ENCODE measurements at places on chromosomes 12 and 14.

DNA sequence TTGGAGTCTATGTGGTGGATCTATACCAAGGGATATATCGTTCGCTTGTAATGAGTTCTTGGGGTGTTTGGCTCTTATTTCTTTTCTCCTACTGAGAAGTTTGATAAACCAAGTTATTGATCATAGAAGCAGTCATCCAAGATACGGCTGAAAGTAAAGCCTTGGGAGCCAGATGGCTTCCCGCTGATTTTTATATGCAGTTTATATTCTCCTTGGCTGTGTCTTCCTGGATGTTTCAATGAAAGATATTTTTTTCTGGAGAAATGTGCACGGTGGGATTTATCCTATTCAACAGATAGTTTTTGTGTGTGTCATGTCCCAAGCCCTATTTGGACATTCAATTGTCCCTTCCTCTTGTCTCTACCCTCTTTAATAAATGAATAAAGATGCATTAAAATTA is 289.0 kb downstream of the ERC1 start:
- DNase-seq, result no peak

GRCh38 chr12:89507015-89507824 is 17.4 kb downstream of the GALNT4 start:
- DNase-seq, result no peak

- no peak for DNase-seq
Observed at GRCh38 chr14:76908834-76909233, 82.6 kb downstream of the LRRC74A start.

- DNase-seq, result no peak
Observed at GRCh38 chr12:113347892-113348291, 10.5 kb upstream of the PLBD2 start.

DNA sequence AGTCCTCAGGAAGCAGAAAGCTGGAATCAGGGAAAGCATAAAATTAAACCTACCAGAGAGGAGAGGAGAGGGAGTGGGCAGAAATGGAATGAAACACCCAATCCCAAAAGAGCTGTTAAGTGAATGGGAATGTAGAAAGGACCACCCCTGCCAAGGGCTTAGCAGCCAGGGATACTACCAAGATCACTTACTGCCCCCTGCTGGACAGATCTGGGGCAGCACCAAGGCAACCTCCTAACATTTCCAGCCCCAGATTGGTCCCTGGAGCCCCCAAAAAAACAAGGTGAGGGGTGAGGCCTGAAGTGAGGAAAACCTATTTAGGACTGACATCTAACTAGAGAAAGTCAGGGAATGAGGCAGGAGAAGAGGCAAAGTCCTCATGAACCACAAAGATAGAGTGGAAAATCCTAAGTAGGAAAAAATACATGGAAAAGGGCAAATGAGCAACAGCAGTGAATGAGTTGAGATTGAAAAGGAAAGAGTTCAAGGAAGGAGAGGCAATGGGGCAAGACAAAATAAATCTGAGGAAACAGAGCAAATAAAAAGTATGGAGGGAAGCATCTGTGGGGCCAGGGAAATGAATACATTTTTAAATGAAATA is 11.2 kb upstream of the FKBP11 start:
- DNase-seq, result peak; percentile 58

- no peak for DNase-seq
Observed at GRCh38 chr12:77767756-77768343, 62.8 kb upstream of the NAV3 start.

DNA sequence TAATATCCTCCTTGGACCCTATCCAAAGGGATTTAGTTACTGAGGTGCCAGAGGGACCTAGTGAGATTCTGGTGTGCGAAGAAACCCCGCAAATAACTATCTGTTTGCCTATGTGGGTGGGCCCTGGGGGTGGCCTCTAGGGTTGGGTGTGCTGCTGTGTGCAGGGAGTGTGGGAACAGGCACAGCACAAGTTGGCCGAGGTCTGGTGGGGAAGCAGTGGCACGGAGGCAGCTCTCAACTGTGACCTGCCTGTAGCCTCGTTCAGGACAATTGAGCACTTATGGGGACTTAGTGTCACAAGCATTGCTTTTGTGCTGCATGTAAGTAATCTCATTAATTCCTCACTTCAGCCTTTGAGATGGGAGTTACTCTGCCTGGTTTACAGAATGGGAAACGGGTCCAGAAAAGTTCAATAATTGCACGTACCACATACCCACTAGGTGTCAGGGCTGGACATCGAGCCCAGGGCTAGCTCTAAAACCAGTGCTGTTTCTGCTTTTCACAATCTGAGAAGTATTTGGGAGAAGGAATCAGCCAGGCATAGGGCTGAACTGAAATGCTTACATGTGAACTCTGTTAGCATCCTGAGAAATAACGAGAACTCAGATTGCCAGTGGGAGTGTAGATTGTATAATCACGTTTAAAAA is 58.8 kb downstream of the TECPR2 start:
- DNase-seq, result no peak

DNA sequence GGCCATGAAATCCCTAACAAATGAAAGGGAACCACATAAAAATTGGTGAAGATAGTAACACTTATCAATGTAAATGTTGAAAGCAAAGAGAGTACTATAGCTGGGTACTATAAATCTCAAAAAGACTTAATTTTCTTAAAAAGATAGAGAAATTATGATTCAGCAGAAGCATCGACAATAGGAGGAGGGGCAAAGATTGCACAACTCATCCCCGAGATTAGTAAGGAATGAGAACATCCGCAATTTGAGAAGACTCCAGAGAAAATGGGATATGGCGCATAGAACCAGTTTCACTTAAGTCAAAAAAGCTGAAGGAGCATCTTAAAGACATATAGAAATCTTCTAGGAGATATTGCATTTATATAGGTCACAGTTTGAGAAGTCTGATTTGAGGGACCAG is 220.2 kb upstream of the SLC16A7 start:
- no peak for DNase-seq

- DNase-seq, result no peak
Observed at GRCh38 chr12:109729371-109729781, 15.8 kb downstream of the FAM222A start.

DNA sequence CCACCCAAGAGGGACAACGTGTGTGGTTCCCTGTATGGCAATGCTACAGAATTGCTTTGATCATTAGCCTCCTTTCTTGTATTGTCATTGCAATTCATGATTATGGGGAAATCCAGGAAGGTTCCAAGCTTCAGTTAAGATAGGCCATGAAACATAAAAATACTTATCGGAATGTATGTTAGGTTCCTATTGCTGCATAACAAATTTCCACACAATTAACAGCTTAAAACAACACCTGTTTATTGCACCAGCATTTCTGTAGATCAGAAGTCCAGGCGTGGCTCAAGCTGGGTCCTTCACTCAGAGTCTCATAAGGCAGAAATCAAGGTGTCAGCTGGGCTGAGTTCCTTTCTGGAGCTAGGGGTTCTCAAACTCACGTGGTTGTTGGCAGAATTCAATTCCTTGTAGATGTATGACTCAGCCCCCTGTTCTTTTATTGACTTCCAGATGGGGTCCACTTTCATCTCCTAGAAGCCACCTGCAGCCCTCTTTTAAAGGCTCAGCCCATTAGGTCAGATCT is 365.6 kb upstream of the TMPO start:
- DNase-seq, result no peak

GRCh38 chr12:11134305-11134704 is at the start of gene TAS2R30:
TSS of gene TAS2R30 (minus strand) at chr12:11134644. CDS start at chr12:11134244, 400 bp downstream.
- DNase-seq, result no peak

DNA sequence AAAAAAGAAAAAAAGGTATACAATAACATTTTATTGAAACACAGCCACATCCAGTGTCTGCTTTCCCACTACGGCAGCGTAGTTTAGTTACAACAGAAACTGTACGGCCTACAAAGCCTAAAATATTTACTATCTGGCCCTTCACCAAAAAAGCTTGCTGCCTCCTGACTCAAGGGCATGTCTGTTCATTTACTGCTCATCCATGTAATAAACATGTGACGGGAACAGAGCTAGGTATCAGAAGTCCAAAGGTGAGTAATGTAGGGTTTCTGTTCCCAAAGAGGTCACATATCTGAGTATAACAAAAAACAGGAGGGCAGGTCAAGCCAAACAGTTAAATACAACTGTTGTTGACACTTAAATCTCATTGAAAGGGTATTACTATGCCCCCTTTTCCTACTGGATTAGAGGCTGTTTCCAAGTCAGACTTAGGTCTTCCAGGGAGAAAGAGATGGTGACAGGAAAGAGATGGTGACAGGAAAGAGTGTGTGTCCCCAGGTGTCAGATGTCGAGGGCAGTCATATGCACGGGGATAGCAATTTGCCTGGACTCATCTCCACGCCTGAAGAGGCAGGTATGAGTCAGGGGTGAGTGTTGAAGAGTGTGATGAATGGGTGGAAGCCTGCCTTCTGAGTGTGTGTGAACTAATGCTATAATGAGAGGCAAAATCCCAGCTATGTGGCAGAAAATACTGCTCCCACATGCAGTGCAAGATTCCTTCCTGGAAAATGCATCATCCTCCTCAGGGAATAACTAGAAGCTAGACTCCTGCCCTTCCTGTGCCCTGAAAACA is 77.7 kb downstream of the MAP3K9 start:
- no peak for DNase-seq

GRCh38 chr12:6958609-6959057 is 7.5 kb downstream of the PTPN6 start:
- no peak for DNase-seq

- no peak for DNase-seq
Observed at GRCh38 chr12:43580601-43581000, 28.6 kb upstream of the ADAMTS20 start.

DNA sequence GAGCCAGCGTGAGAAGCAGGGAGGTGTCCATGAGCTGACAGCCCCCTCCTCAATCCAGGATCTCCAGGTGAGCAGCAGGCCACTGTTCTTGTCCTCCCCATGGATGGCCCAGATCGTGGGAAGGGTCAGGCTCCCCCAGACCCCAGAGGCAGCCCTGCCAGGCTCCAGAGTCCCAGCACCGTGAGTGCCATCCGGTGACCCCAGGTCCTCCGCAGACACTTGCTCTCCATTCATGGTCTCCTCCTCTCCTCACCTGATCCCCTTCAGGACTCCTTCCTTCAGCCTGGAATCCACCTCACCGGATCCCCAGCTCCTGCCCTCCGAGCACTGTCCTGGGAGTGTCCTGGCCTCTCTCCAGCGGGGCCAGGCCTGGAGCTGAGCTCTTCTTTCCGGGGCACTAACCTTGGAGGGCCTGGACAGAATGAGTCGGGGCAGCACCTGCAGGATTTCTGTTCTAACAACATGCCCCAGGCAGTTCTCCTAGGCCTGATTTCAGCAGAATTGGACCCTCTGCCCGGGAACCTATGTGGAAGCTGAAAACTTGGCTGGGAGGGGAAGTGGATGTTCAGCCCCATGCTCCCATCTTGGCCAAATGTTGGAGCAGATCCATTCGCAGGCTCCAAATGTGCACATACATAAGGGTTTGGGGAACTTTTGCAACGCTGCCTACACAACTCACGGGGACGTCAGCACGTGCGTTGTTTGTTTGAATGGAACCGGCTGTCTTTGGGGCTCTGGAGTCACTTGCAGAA is 341.6 kb upstream of the SFSWAP start:
- no peak for DNase-seq
